ENCODE measurements at places on chromosomes 4 and X.
A peak's percentile ranks its signal among the peaks of the same experiment; 100 is the strongest.

GRCh38 chrX:16592194-16592770 is 57.7 kb upstream of the S100G start:
- no peak overlapping the region for H3K27ac ChIP-seq
- no peaks in the 10 kb centered on the region for H3K27me3 ChIP-seq
- no peaks in the 10 kb centered on the region for H3K4me1 ChIP-seq
- no peaks in the 10 kb centered on the region for H3K36me3 ChIP-seq
- no peak for DNase-seq
- H3K4me3 ChIP-seq, result no peak overlapping the region

DNA sequence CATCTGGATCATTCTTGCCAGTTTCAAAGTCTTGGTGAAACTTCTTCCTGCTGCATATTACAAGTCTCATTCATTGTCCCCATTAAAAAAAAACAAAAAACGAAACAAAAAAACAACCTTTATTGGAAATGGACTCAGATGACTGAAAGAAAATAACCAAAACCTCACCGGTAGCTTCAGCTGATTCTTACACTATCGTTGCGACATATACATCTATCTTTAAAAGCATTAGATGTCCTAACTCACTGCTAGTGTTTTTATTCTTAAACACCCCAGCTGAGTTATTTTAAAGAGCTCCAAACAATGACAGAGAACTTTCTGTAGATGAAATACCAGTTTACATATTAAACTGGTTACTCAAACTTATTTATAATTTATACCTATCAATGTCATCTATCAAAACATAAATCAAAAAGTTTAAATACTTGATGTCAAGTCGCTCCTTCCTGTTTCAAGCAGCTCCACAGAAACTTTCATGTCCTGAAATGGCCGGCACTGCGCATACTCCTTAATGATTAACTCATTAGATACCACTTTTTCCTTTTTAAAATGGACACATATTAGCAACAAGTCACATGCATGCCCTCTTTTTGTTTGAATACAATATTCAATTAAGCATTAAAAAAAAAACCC is 87.2 kb downstream of the HPRT1 start:
- H3K36me3 ChIP-seq, result peaks cover 8% of the 10 kb centered on the region
- peak; percentile 60 for DNase-seq
- peak overlapping the region; percentile 66 for H3K4me3 ChIP-seq
- H3K27me3 ChIP-seq, result no peaks in the 10 kb centered on the region

DNA sequence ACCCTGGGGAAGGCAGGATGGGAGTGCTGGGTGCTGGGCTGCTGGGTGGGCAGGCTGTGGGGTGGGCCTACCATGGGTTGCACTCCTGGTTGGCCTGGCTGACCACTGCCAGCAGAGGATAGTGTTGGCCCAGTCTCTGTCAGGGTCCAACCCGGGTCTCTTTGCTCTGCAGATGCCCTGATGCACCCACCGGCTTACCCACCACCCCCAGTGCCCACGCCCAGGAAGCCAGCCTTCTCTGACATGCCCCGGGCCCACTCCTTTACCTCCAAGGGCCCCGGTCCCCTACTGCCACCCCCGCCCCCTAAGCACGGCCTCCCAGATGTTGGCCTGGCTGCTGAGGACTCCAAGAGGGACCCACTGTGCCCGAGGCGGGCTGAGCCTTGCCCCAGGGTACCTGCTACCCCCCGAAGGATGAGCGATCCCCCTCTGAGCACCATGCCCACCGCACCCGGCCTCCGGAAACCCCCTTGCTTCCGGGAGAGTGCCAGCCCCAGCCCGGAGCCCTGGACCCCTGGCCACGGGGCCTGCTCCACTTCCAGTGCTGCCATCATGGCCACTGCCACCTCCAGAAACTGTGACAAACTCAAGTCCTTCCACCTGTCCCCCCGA is 14.2 kb upstream of the ADD1 start:
- H3K4me3 ChIP-seq, result no peak overlapping the region
- no peaks in the 10 kb centered on the region for H3K4me1 ChIP-seq
- peaks cover 30% of the 10 kb centered on the region for H3K36me3 ChIP-seq
- no peak for DNase-seq
- no peak overlapping the region for H3K27ac ChIP-seq

GRCh38 chr4:30402276-30402675 is 317.9 kb upstream of the PCDH7 start:
- no peaks in the 10 kb centered on the region for H3K36me3 ChIP-seq
- peak; percentile 83 for DNase-seq
- H3K4me1 ChIP-seq, result no peaks in the 10 kb centered on the region

- H3K4me3 ChIP-seq, result no peak overlapping the region
- no peak for DNase-seq
- H3K27ac ChIP-seq, result no peak overlapping the region
- H3K27me3 ChIP-seq, result no peaks in the 10 kb centered on the region
These were observed 1417.9 kb downstream of the ADGRL3 start for GRCh38 chr4:62618042-62618441.

GRCh38 chrX:94908648-94909047 is 1234.6 kb downstream of the FAM133A start:
- H3K4me1 ChIP-seq, result no peaks in the 10 kb centered on the region
- H3K27ac ChIP-seq, result no peak overlapping the region
- no peak overlapping the region for H3K4me3 ChIP-seq
- H3K27me3 ChIP-seq, result no peaks in the 10 kb centered on the region
- no peak for DNase-seq

GRCh38 chrX:68894142-68894512 is 65.3 kb downstream of the EFNB1 start:
- DNase-seq, result no peak
- H3K27me3 ChIP-seq, result peaks cover 4% of the 10 kb centered on the region
- H3K36me3 ChIP-seq, result no peaks in the 10 kb centered on the region

GRCh38 chr4:106909486-106910188 is 126.5 kb downstream of the DKK2 start:
- H3K4me1 ChIP-seq, result no peaks in the 10 kb centered on the region
- H3K36me3 ChIP-seq, result no peaks in the 10 kb centered on the region
- H3K4me3 ChIP-seq, result no peak overlapping the region
- no peak overlapping the region for H3K27ac ChIP-seq
- no peaks in the 10 kb centered on the region for H3K27me3 ChIP-seq

DNA sequence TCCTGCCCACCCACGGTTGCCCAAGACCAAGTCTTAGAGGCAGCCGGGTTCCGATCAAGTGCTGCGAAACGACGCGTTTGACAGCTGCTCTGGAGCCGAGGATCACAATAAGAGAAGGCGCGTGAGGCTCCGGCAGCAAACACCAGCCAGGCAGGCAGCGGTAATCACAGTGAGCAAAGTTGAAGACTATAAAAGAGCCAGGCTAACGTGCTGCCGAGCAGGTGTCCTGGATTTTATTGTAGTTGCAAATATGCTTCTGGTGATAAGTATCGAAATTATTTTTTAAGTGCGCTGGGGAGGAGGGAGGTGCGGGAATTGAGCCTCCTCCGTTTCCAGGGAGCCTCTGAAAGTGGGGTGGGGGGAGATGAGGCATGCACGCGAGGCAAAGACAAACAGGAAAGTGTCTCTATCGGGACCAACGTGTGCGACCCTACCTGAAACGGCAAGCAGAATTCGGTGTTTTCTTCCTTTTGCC is 590 bp downstream of the GABRA2 start:
- no peak for DNase-seq
- no peaks in the 10 kb centered on the region for H3K4me1 ChIP-seq
- H3K4me3 ChIP-seq, result no peak overlapping the region
- H3K27me3 ChIP-seq, result peaks cover 4% of the 10 kb centered on the region
- no peaks in the 10 kb centered on the region for H3K36me3 ChIP-seq

GRCh38 chrX:15606136-15606535 is 5.4 kb upstream of the ACE2 start:
- no peaks in the 10 kb centered on the region for H3K4me1 ChIP-seq
- H3K27me3 ChIP-seq, result no peaks in the 10 kb centered on the region
- H3K4me3 ChIP-seq, result no peak overlapping the region
- no peak for DNase-seq
- no peaks in the 10 kb centered on the region for H3K36me3 ChIP-seq

GRCh38 chr4:152236519-152237056 is 299.3 kb downstream of the FBXW7 start:
- H3K36me3 ChIP-seq, result no peaks in the 10 kb centered on the region
- no peak overlapping the region for H3K27ac ChIP-seq
- no peaks in the 10 kb centered on the region for H3K4me1 ChIP-seq
- H3K4me3 ChIP-seq, result no peak overlapping the region
- no peaks in the 10 kb centered on the region for H3K27me3 ChIP-seq

DNA sequence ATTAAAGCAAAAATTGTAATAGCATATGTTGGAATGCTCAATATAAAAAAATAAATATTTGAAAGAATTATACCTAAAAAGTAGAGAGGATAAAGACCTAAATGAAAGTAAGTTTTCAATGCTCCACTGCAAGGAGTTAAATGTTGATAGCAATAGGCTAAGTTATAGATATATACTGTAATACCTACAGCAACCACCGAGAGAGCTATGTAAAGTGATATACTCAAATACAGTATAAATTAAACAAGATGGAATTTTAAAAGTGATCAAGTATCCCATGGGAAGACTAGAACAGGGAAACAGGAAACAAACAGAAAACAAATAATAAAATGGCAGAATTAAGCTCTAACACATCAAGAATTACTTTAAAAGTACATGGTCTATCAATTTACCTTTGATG is 73.9 kb downstream of the CASP3 start:
- DNase-seq, result no peak
- H3K27me3 ChIP-seq, result no peaks in the 10 kb centered on the region
- H3K4me3 ChIP-seq, result no peak overlapping the region
- no peaks in the 10 kb centered on the region for H3K36me3 ChIP-seq
- H3K27ac ChIP-seq, result no peak overlapping the region

GRCh38 chr4:3042226-3042625 is 32.1 kb downstream of the HTT-AS start:
- H3K36me3 ChIP-seq, result no peaks in the 10 kb centered on the region
- no peak for DNase-seq
- H3K27me3 ChIP-seq, result no peaks in the 10 kb centered on the region
- H3K4me1 ChIP-seq, result peaks cover 7% of the 10 kb centered on the region

DNA sequence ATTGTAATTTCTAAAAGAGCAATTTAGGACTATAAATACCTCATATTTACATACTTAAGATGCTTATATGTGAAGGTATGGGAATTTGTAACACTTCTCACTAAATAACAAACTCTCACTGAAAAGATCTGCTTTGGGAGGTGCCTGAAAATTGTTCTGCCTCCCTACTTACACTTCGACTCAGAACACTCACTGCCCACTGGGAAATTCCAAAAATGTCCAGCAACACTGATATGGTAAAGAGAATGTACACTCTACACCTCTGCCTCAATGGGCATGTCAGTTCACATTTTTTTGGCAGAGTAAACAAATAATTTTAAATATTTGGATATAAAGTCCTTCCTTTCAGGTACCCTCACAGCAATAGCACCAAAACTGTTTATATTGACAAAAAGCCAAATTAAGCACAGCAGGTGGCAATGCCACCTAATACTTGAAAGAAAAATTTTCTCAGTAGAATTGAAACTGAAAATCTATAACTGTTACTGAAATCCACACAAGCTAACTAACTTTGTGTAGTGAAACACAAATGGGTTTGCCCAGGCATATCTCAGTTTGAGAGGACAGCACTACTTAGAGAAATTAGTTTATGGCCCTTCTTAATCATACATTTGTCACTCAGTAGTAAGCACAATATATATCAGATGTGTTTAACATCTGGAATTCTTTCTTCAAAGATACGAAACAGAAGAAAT is 67.1 kb downstream of the PRDM5 start:
- H3K27ac ChIP-seq, result no peak overlapping the region
- no peaks in the 10 kb centered on the region for H3K36me3 ChIP-seq

GRCh38 chr4:189769131-189769530 is 171.5 kb upstream of the FRG1 start:
- no peaks in the 10 kb centered on the region for H3K27me3 ChIP-seq
- DNase-seq, result no peak
- no peaks in the 10 kb centered on the region for H3K4me1 ChIP-seq

GRCh38 chr4:106414366-106414765 is 45.8 kb upstream of the GIMD1 start:
- no peak overlapping the region for H3K27ac ChIP-seq
- H3K4me1 ChIP-seq, result no peaks in the 10 kb centered on the region
- no peaks in the 10 kb centered on the region for H3K27me3 ChIP-seq
- DNase-seq, result no peak
- no peaks in the 10 kb centered on the region for H3K36me3 ChIP-seq
- H3K4me3 ChIP-seq, result no peak overlapping the region

GRCh38 chr4:98564852-98565251 is 93.6 kb downstream of the TSPAN5 start:
- H3K36me3 ChIP-seq, result no peaks in the 10 kb centered on the region
- no peak overlapping the region for H3K4me3 ChIP-seq
- no peak overlapping the region for H3K27ac ChIP-seq
- H3K4me1 ChIP-seq, result no peaks in the 10 kb centered on the region
